ENCODE measurements at places on chromosomes 4 and X. TPM values are rescaled to one million over a fixed set of nuclear protein-coding genes. Genes with fewer than 3 reads are reported as not detected.

The FGF13 gene
- 0.51 TPM for total RNA-seq

The FAM149A gene
- total RNA-seq, result 13.9 TPM

The LRIT3 gene
- total RNA-seq, result not detected

GRCh38 chr4:24190761-24191695 is 301.2 kb upstream of the PPARGC1A start:
- DNase-seq, result no peak

- DNase-seq, result no peak
Measured at GRCh38 chr4:143399113-143399949, 62.7 kb downstream of the GAB1 start.

- DNase-seq, result no peak
Measured at GRCh38 chrX:68659385-68659784, 11.9 kb downstream of the STARD8 start.

DNA sequence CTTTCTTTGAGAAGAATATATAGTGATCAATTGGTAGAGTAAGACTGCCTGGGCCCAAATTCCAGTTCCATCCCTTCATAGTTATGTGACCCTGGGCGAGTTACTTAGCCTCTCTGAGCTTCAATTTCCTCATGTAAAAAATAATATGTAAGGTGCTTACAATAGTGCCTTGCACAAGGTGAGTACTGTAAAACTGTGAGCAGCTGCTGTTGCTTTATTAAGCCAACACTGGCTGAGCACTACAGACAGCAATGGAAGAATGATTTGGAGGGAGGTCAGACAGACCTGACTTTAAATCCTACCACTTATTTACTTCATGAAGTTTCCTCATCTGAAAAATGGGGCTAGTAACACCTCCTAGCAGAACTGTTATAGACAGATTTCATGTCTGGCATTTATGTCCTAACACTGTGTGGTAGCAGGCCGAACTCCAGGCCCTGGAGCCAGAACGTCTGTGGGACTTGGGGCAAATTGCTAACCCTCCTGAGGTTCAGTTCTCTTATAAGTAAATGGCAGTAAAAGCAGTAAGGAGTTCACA is 53.8 kb downstream of the RNF150 start:
- no peak for DNase-seq

GRCh38 chrX:109954333-109954732 is 48.6 kb upstream of the TMEM164 start:
- DNase-seq, result no peak

DNA sequence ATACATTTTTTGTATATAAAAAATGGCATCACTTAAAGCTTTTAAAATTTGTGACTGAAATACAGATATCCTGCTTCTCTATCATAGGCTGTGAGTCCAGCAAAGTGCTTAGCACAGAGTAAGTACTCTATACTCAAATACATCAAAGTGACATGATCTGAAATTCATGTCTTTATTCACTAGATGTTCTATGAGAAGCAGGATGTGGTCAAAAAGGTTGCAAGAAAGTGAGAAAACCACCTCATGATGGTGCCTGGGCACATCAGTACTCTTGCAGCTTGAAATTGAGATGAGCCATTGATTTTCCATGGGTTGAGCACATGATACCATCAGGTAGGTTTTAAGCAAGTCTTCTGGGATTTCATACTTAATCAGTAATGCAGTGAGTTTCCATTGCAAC is 20.4 kb upstream of the SFRP2 start:
- no peak for DNase-seq

GRCh38 chr4:24729119-24729730 is 66.1 kb upstream of the SOD3 start:
- DNase-seq, result no peak

DNA sequence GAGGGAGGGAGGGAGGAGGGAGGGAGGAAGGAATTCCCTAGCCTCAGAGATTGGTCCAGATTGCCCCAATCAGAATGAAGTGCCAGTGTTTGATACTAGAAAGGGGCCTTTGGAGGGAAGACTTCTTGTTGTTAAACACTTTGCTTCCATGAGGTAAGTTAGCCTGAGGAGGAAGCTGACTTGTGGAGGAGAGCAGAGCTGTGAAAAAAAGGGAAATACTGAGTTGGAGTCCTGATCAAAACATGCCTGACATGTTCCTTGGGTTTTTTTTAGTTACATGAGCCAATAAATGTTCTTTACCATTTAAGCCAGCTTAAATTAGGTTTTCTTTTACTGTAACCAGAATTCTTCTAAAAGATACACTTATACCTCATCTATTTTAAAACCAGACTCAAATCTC is 57.6 kb downstream of the GSX2 start:
- DNase-seq, result no peak

DNA sequence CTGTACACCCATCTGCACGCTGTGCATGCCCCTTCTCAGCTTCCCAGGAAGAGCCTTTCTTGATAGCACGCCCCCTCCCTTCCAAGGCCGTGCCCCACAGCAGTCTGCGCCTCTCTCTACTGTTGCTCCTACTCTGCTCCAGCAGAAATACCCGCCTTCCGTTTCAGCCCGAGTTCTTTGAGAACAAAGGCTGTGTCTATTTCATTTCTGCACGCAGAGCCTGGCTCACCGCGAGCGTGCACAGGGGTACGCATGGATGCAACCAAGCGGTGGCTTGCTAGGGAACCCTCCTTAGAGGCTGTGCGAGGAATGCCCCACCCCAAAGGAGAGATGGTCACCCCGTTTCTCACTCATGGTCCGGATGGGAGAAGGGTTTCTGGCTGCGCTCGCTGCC is 485 bp downstream of the AADAT start:
- no peak for DNase-seq
